ENCODE measurements at places on chromosomes 13 and 19.
A peak's percentile ranks its signal among the peaks of the same experiment; 100 is the strongest.

DNA sequence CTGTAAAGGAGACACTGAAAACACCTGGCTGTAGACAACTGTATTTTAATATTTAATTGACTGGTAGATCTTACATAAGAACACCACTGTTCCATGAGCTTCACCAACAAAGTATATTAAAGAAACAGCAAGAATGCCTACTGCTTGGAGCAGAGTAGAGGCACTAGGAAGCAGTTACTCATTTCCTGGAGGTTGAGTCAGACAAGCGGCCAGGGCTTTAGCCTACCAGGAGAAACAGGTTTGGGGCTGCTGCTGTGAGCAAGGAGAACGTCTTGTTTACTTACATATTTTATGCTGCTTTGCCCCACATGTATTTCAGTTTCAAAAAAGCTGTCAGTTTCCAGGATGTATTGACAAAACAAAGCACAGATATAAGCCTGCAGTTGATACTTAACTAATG is 33.4 kb downstream of the ALG5 start:
- DNase-seq, result no peak

GRCh38 chr13:31267126-31267784 is 67.5 kb downstream of the B3GLCT start:
- no peak for DNase-seq

GRCh38 chr19:7611541-7612279 is 16.0 kb downstream of the CAMSAP3 start:
- DNase-seq, result no peak

GRCh38 chr19:46571495-46571894 is 29.6 kb upstream of the CALM3 start:
- DNase-seq, result no peak

DNA sequence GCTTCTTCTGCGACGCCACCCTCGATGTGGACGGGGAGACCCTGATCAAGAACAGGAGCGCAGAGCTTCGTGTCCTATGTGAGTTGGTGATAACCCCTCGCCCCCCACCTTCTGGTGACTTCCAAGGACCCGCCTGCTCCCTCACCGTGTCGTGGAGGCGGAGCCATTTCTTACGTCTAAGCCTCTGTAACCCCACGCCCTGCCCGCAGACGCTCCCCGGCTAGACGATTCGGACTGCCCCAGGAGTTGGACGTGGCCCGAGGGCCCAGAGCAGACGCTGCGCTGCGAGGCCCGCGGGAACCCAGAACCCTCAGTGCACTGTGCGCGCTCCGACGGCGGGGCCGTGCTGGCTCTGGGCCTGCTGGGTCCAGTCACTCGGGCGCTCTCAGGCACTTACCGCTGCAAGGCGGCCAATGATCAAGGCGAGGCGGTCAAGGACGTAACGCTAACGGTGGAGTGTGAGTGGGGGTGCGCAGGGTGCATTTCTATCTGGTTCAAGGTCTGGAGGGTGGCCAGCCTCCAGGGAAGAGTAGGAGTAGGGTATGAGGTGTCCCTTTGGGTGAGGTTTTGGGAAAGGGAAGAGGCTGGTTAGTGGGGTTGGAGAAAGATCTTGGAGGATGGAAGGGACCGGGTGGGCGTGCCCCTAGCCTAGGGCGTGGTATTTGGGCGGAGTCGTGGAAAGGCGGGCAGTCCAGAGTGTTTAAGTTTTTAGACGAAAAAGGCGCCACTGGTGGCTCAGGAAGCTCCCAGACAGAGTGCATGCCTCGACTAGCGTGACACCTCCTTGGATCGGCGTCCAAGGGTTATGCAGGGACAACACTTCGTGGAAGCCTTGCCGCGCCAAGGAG is 3.3 kb downstream of the ICAM5 start:
- no peak for DNase-seq

GRCh38 chr13:101018720-101019119 is 344.1 kb upstream of the TMTC4 start:
- DNase-seq, result no peak

DNA sequence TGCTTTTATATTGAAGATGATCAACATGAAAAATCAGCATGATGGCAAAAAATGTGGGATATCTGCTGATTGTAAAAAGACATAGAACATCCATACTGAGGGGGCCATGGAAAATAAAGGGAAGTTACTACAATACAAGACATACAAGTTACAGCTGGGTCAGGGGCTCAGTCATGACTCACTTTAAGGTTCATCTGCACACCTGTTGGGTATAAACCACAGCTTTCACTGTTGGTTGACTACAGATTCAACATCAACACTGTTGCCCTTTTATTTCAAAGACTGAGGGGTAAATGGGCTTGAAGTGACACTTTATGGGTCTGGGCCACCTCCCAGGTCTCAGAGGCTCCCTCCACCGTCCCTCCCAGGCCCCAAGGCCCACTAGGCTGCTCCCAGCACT is 98.1 kb upstream of the IRS2 start:
- no peak for DNase-seq

GRCh38 chr13:40662866-40663265 is 3.6 kb downstream of the FOXO1 start:
- DNase-seq, result no peak

DNA sequence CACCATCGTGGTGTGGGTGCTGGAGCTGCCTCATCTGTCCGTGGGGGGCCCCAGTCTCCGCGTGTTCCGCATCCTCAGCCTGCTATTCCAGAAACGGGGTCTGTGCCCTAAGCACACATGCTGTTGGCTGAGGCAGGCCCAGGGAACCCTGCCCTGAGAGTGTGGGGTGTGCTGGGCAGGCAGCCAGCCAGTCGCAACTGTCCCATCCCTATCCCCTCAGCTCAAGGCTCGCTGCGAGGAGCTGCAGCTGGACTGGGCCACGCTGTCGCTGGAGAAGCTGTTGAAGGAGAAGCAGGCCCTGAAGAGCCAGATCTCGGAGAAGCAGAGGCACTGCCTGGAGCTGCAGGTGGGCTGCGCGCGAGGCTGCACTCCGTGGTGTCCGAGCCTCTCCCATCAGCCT is 21.9 kb downstream of the PLEKHJ1 start:
- DNase-seq, result no peak

DNA sequence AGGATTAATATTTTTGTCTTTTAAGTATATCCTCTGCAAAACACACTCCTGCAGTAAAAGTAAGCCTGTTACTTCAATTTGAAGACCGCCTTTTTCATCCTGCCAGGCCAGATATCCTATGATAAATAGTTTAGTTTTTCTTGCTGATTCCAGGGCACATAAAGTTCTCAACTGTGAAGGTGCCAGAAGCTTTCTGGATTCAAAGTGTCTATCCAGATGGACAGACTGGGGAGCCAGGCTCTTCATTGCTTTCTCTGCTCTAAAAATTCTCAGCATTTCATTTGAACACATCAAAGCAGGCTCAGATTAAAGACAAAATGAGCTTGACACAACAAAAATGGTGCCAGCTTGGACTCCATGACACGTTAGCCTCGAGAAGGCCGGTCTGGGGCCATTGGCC is 53.6 kb upstream of the UBL3 start:
- DNase-seq, result no peak

GRCh38 chr19:32866564-32867265 is 2.9 kb downstream of the SLC7A9 start:
- no peak for DNase-seq

DNA sequence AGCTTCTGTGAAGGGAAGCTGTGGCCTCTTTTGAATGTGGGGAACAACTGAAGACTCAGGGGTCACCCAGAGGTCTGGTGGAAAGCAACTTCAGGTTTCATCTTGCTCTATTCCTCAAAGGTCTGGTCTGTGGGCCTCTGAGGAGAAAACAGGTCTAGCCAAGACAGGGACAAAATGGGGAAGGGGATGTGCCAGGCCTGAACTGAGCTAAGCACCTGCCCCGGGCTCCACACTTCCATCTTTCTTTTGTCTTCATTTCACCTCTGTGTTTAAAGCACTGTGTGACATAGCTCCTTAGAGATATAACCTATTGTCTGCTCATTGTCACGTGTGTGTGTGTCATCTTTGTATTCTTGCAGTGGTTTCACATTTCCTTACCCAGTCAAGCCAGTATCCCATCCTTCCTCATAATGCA is 19.9 kb upstream of the GDF15 start:
- DNase-seq, result no peak

DNA sequence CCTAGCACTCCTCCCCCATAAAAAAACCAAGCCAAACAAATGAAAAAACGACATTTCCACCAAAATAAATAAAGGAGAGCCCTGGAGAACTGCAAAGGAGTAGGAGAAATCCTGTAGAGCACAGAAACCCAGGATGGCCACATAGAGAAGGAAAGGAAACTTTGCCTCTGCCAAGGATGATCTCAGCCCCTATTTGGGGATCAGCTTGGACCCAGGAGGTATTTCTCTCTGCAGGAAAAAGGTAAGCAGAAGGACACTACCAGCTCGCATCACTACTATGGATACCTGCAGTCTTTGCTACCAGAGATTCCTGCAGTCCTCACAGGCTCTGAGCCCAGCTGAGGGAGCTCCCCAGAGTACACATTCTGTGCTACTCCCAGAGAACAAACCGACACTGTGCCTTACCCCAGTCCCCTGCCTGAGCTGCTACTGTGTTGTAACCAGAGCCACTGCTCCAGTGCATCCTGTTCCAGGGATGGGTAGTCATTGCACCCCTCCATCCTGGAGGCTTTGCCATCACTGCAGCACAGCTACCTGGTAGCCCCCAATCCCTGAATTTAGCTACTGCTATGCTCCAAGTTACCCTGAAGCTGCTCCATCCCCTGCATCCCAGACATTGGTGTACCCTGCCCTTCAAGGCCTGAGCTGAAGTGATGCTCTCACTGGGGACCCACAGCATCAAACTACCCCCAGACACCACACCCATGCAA is 41.7 kb downstream of the VWA8 start:
- DNase-seq, result no peak

GRCh38 chr13:86608701-86609100 is 809.5 kb upstream of the SLITRK6 start:
- no peak for DNase-seq

DNA sequence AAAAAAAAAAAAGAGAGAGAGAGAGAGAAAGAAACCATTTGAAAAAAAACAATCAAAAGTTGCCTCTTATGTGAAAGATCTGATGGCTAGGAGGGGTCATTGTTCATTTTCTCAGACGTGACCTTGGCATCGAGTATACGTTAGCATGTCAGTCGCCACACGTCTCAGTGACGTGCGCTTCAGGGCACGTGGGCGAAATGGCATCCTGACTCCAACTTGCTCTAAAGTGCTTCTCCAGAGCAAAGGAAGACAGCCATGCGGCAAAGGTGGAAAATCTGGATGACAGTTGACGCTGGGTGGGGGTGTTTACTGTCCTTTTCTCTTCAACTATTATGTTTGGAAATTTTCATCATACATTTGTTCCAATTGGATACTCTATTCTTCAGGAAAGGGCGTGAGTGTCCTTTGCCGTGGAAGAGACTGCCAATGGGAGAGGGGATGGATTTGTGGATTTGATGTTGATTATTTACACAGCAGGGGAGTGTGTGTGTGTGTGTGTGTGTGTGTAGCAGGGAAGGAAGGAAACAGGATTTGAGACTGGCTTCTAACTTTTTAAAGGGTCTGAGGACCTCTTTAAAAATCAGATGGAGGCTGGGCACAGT is 25.0 kb downstream of the KLF2 start:
- DNase-seq, result no peak

- DNase-seq, result no peak
Observed at GRCh38 chr19:55319785-55320184, 5.4 kb downstream of the TMEM150B start.

GRCh38 chr19:51441410-51442390 is 16.6 kb downstream of the SIGLEC8 start:
- DNase-seq, result no peak

- no peak for DNase-seq
Observed at GRCh38 chr19:46574533-46574932, 26.6 kb upstream of the CALM3 start.

DNA sequence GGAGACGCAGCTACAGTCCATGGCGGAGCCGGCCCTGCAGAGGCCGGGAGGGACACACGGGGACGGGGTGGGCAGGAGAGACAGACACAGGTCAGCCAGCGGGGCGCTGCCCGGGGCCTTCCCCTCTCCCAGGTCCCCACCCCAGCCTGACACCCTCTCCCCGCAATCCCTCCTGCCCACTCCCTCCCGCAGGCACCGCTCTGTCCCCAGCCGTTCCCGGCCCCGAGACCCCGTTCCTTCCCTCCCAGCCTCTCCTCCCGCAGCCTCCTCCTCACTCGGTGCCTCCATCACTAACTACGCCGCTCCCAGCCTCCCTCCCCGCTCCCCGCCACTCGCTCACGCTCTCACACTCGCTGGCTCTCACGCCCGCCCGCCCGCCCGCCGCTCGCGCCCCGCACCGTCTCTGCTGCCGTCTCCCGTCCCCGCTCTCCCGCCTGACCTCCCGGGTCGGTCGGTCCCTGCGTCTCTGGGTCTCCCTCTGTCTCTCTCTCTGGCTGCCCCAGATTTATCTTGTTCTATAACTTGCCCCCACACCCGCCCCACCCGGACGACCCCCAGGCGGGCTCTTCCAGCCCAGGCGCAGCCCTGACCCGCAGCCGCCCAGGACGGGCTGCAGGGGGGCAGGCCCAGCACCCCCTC is 15.2 kb downstream of the ERFL start:
- no peak for DNase-seq

DNA sequence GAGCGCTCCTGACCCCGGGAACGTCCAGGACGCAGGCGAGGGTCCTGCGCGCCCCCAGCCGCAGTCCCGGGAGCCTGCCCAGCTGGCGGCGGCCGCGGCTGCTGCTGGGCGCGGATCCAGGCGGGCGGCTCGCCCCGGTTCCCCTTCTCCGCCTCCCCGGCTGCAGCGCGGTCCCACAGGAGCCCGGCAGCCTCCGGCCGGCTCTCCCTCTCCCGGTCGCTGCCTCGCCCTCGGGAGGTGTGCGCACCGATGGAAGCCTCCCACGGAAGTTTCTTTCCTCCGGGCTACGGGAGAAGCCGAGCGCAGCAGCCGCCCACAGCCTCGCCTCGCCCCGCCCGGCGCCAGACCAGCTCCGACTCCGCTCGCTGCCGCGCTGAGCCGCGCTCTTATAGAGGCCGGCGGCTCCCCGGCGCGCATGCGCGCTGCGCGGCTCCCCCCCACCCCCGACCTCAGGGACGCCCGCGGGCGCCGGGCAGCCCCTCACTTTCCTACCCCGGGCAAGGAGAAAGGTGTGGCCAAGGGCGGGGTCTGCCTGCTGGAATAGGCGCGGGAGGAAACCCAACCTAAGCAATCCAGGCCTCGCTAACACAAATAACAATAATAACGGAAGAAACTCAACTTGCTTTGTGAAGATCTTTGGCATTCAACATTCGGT is at the start of gene SHISA2:
SHISA2 (minus strand) TSS at position 360 of the 655 bp plus-strand sequence. CDS start 1,041 bp downstream, outside the sequence.
- DNase-seq, result peak; percentile 79

- DNase-seq, result no peak
Observed at GRCh38 chr13:98223741-98224140, 46.7 kb upstream of the RNF113B start.
